Naive thymus-derived CD4-positive, alpha-beta T cell (primary cell): ENCODE measurements at places on chromosomes 11 and 22.

DNA sequence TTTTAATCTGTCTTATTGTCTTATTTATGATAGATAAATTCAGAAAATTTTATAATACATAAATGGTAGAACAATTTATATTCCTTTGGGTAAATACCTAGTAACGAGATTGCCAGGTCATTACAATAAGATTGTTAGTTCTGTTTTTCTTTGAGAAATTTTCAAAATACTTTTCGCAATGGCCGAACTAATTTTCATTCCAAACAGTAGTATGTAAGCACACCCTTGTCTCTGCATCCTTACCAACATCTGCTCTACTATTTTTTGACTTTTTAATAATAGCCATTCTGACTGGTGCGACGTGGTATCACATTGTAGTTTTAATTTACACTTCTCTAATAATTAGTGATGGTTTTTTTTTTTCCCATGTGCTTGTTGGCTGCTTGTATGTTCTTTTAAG lies 351.4 kb upstream of the LUZP2 start:
- no peak for DNase-seq

DNA sequence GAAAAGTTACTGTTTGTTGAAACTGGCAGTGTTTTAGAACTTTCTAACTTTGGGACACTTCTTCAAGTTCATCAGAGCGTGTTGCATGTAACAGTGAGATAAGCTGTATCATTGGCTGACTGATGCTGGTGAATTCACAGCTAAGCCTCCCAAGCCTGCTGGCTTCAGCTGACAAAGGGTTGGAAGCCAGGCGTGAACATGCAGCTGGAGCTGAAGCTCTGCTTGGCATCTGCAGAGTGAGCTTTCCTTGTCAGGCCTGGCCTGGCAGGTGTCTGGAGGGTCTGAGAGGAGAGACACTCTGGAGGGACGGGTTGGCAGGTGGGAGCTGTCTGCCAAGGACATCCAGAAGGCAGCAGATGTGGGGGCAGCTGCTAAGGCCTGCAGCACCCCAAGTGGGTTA lies 1.5 kb downstream of the AMPD3 start:
- no peak for DNase-seq

GRCh38 chr11:67114275-67114896 lies 4.7 kb upstream of the KDM2A start:
- no peak for DNase-seq

GRCh38 chr11:97738751-97739150 lies 1282.0 kb upstream of the CNTN5 start:
- DNase-seq, result no peak

GRCh38 chr11:13705710-13706109 lies 37.2 kb downstream of the FAR1 start:
- DNase-seq, result no peak

GRCh38 chr11:63892228-63892627 lies 24.7 kb downstream of the RCOR2 start:
- no peak for DNase-seq
